Hypothalamus (tissue), 51 donors: ENCODE measurements at places on chromosomes 4 and X.
A peak's percentile ranks its signal among the peaks of the same experiment; 100 is the strongest.

GRCh38 chr4:184913356-184914143 is 87.8 kb upstream of the ACSL1 start:
- no peak for DNase-seq

GRCh38 chrX:82973646-82974045 is 534.4 kb upstream of the POU3F4 start:
- no peak for DNase-seq

DNA sequence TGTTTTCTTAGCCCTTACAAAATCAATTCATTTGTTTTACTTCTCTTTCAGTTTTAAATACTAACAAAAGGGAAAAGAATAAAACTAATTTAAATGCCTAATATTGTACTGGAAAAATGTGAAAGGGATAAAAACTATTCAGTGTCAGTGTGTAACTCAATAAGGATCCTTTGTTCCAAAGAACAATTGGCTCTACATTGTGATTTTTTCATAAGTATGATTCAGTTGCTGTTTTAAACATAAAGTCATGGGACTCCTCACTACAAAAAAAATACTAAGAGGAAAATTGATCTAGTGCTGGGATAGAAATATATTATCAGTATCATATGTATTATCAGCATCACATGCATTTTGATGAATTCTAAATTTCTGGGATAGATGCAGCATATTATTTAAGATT is 199.4 kb upstream of the TRAM1L1 start:
- no peak for DNase-seq

GRCh38 chr4:970046-970745 is 3.2 kb downstream of the DGKQ start:
- no peak for DNase-seq

- no peak for DNase-seq
Observed at GRCh38 chr4:6097581-6097980, 79.3 kb upstream of the C4orf50 start.

DNA sequence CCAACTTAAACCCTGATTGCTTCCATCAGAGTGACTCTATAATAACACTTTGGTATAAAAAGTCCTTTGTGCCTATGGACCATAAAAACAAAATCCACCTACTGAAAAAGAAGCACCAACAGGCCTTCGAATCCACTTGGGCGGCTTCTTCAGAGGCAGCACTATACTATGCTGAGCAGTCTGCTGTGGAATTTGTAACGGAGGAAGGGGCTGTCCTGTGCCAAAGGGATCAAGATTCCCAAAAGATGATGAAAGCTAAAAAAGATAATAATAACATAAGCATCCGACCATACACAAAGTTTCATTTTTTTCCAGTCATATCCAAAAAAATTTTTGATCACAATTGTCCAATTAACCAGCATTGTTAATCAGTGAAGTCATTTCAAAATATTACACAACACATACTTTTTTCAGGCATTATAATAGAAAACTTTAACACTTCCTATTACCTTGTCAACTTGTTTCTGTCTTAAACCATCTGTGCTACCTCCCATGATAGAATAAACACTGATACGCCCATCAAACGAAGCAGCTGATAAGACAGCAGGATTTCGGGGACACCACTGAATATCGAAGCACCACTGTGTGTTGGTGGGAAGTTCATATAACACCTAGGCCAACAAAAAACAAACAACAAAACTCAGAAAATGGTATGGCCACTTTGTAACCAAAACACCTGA is 24.1 kb downstream of the SEC31A start:
- DNase-seq = no peak

DNA sequence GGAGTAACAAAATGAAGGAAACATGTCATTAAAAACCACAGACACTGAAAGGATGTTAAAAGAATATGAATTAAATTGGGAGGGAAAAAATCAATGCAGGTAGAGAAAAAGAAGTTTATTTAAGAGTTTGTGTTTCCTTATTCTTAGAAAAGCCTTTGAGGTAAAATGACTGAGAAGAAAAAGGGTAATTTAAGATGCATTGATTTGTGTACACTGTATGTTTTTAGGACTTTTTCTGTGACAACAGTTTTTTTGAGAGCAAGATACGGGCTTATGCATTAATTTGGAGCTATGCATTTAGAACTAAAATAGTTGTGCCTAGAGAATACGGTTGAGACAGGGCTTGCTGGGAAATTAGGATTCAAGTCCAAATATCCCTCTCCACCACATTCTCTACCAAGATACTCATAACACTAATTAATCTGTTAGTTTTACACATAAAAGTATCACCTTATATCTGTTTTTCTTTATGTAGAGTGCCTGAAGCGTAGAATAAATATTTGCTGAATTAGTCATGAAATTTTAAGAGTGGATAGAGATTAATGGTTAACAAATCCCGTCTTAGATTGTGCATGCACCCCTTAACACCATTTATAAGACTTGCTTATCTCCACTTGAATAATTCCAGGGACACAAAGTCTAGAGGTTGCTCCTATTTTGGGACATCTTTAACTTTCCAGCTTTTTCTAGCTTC is 232.5 kb downstream of the PCDH7 start:
- no peak for DNase-seq

DNA sequence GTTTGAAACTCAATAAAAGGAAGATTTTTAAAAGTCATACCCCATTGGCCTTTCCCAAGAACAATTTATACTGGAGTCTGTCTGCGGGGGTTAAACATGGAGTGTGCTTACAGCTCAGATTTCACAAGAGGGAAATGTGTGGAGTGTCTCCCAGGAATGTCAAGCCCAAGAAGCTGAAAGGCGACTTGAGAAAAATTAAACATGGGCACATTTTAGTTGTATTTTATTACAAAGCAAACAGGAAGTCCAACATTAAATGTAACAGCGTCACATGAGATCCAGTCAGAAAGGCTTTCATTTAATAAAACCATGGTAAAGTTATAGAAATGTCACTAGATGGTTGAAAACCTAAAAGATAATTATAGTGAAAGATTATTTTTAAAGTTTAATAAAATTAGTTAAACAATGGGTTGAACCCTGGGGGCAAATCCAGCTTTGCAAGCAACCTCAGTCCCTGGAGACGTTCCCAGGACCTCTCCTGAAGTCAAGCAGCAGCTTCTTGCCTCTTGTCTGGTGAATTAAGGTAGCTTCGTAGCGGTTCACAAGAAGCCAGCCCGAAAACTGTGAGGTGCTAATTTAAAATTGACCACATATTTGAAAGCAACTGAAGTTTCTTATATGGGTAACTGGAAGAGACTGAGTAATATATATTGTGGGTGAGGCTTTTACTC is 168.4 kb upstream of the EDNRA start:
- no peak for DNase-seq

DNA sequence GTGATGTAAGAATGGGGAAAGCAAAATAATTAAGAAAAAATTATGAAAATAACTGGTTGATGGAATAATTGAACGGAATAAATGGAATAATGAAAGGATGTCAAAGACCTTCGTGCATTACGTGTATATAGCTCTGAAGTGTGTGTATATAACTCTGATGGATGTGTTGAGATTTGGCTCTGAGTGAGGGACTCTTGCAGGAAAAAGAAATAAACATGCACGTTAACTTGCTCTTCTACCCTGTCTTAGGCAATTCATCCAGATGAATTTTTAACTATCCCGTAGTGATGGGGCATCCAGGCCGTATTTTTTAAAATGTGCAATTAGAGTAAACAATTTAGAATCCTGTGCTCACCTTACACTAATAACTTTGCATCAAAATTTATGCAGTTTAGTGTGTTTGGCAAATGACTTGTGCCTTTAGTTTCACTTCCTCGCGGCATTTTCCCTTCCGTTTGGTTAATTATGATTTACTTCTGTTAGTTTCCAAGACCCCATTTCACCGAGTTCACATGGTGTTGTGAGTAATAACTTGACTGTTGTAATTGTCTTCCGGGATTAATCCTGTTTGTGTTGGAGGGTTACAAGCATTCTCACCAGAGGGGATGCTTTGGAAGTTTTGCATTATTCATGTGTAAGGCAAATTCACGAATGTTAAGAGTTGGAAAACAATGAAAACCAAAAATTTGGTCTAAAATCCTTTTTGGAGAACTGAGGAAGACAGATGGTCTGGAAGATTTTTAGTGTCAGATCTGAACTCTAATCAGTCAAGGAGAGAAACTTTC is 256.5 kb upstream of the FAT1 start:
- DNase-seq = no peak

- no peak for DNase-seq
Observed at GRCh38 chrX:47587091-47587891, 5.1 kb downstream of the TIMP1 start.

DNA sequence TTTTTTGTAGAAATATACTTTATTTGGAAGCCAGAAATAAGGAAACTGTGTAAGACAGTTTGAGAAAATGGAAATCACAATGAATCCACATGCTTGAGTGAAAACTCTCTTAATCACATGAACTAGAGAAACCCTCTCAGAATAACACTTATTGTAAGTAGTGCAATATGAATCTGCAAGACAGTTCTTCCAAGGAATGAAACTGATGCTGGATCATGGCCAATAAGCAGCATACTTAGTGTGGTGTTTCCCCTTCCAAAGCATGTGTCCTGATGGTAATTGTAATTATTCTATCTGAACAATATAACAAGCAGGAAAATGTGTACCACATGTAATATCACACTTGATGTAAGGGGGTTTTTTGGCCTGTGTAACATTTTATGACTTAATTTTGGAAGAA is 1870.5 kb upstream of the TENM3 start:
- no peak for DNase-seq

GRCh38 chrX:49627086-49627777 is 28.4 kb downstream of the GAGE1 start:
- DNase-seq = no peak

- no peak for DNase-seq
Observed at GRCh38 chr4:13322681-13323101, 161.4 kb downstream of the RAB28 start.

- no peak for DNase-seq
Observed at GRCh38 chr4:145868637-145869409, 69.8 kb downstream of the ZNF827 start.

- DNase-seq = peak; percentile 65
Observed at GRCh38 chr4:6873792-6874461, 35.7 kb upstream of the TBC1D14 start.

DNA sequence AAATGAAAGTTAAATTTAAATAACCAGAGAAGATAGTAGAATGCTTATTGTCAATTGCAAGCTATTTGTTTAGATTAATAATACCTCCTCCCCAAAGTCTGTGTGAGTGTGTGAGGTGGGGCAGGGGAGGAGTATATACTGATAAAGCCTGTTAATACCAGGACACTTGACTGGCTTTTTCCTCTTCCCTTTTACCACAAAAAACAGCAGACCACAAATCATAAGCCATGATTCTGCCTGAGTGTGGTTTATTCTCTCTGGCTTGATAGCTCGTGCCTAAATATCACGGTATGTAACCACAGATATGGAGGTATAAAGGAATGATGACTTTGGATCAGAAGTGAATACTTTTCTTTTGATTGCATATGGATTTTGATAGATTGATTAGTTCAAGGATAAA is 21.9 kb upstream of the SCRG1 start:
- no peak for DNase-seq

DNA sequence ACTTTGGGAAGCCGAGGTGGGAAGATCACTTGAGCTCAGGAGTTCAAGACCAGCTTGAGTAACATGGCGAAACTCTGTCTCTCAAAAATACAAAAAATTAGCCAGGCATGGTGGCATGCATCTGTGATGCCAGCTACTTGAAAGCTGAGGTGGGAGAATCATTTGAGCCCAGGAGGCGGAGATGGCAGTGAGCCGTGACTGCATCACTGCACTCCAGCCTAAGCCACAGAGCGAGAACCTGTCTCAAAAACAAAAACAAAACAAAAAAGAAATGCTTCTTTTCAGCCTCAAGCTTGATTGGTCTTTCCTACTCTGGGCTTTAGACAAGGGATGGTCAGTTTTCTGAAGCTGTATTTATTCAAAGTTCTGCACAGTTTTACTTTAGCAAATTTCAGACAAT is 15.8 kb upstream of the DHRSX start:
- DNase-seq = no peak

GRCh38 chr4:173578956-173579355 is 48.9 kb upstream of the HAND2 start:
- no peak for DNase-seq

- DNase-seq = no peak
Observed at GRCh38 chrX:1673337-1673736, 58.5 kb downstream of the ASMT start.

GRCh38 chrX:19130628-19131027 is 8.4 kb upstream of the ADGRG2 start:
- DNase-seq = no peak

DNA sequence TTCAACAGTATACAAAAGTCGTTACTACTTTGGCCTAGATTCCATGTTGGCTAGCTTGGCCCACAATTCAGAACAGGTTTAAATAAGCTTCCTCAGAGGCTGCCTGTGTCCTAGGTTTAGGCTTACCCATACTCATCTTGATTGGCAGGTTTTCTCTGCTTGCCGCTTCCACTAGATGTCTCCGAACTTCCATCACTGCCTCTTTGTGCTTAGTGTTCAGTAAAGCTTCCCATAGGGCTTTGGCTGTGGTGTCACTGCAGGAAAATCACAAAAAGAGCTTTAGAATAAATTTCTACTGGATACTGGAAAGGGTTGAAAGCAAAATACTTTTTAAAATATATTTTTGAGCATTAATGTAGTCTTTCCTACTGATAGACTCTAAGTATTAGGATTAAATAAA is 52.4 kb downstream of the SCFD2 start:
- peak; percentile 12 for DNase-seq

GRCh38 chr4:5931526-5931925 is 38.6 kb upstream of the CRMP1 start:
- DNase-seq = no peak
